Epithelial cell of prostate (primary cell): ENCODE measurements at places on chromosomes 12 and 14.
A peak's percentile ranks its signal among the peaks of the same experiment; 100 is the strongest.

DNA sequence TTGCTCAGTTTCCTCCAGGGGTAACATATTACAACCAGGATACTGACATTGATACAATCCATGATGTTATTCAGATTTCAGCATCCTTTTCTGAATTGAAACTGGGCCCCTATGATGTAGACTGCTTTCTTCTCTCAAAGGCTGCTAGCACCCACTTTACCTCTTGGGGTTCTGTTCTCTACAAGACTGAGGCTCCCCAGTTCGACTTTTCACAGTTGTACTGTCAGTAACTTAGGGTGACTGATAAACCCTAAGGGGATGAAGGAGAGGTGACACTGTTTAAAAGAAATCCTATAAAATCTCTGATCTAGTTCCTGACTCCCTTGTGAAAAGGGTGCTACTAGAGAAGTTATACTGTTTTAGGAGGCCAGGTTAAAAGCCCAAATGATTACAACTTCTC is 818 bp downstream of the VPS33A start:
- no peak for DNase-seq

DNA sequence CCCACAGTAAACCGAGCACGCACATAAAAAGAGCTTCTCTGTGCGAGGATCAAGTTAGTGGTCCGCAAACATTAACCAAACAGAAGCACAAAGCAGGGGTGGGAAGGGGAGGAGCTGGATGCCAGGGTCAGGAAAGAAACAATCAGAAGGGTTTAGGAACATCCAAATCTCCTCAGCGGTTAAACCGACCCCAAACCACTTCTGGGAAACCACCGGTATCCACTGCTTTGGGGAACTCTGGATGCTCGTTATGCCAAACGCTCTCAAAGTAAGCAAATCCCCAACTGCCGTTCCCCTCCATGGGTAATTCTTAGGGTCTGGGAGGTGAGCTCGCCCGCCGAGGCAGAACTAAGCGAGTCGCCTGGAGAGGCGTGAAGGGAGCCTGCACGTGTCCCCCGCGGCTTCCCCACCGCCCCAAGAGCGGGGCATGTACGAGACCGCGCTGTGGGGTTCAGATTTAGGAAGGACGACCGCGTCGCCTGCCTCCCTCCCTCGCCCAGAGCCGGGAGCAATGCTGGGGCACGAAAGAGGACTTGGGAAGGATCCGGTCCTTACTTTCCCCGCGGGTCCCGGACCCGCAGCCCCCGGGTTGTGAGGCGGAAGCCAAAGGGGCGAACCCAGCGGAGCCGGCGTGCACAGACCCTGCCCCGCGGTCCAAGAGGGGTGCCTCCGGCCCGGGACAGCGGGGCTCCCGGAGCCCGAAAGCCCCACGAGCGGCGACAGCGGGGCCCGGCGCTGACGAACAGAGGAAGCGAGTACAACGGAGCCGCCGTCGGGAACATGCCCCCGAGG is 711 bp downstream of the SBNO1 start:
- no peak for DNase-seq

DNA sequence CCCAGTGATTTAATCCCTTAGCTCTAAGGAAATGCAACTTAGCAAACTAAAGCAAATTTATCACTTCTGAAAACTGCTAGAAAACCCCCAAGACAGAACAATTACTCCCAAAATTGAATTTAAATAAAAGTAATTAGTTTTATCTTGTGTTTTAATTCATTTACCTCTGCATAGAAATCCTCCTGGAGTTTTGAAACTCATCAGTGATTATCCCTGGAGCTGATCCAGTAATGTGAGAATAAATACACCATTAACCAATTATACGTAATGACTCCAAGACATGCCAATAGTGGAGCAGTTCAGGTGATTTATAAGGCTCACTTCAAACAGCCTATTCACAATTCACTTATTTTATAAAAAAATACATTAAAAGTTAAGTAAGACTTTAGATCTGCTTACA is 855.3 kb upstream of the FLRT2 start:
- no peak for DNase-seq

DNA sequence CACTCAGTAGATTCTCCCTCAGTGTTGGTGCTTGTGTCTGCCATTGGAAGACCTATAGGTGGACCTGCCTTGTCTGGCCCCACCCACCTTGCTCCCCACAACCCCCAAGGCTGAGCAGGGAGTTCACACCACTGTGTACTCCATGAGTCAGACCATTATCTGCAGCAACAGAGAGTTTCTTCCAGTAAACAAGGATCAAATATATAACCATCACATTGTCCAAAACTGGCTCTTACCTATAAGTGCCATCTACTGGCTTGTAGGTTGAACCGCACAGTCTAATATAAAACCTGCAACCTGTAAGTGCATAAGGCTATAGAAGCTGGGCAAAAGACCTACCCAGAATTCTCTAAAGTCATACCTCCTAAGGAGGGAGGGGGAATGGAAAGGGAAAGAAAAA is 7.9 kb downstream of the TAS2R13 start:
- DNase-seq = peak; percentile 14

GRCh38 chr14:22836301-22837113 is at the start of gene MMP14:
MMP14 (plus strand) TSS chr14:22836585; CDS start chr14:22836818, 233 bp downstream.
- no peak for DNase-seq
